CD4-positive, alpha-beta T cell treated with Interleukin-6 for 4 hours (primary cell): ENCODE measurements at places on chromosomes 3 and 15.

DNA sequence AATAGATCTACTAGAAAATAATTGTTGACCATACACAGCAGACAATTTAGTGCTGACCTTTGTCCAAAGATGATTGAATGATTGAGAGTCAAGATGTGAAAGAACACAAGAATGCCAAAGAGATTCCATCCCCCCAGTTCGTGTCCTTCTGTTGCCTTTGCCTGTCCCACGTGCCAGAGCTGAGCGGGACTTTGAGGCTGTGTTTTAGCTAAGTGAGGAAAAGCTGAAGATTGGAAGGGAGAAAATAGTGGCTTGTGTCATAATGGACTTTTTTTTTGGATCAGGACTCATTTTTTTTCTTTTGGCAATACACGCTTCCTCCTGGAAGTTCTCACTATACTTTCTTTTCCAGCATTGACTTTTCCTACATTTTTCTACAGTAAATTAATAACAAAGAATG lies 206.6 kb upstream of the MDFIC2 start:
- DNase-seq = no peak

GRCh38 chr3:169146866-169147237 lies 516.7 kb downstream of the MECOM start:
- no peak for DNase-seq

GRCh38 chr3:45890405-45890804 lies 4.1 kb downstream of the CCR9 start:
- DNase-seq = peak; percentile 65

- no peak for DNase-seq
These were observed 93.8 kb upstream of the UNC13C start for GRCh38 chr15:53884441-53884840.

DNA sequence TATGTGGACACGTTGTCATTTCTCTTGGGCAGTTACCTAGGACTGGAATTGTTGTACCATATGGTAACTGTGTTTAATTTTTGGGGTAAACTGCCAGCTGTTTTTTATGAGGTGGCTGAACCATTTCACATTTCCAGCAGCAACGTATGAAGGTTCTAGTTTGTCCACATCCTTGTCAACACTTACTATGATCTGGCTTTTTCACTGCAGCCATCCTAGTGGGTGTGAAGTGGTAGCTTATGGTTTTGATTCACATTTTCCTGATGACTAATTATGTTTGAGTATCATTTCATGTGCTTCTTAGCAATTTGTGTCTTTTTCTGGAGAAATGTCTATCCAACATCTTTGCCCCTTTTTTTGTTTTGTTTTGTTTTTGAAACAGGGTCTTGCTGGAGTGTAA lies 96.2 kb downstream of the VGLL4 start:
- no peak for DNase-seq

DNA sequence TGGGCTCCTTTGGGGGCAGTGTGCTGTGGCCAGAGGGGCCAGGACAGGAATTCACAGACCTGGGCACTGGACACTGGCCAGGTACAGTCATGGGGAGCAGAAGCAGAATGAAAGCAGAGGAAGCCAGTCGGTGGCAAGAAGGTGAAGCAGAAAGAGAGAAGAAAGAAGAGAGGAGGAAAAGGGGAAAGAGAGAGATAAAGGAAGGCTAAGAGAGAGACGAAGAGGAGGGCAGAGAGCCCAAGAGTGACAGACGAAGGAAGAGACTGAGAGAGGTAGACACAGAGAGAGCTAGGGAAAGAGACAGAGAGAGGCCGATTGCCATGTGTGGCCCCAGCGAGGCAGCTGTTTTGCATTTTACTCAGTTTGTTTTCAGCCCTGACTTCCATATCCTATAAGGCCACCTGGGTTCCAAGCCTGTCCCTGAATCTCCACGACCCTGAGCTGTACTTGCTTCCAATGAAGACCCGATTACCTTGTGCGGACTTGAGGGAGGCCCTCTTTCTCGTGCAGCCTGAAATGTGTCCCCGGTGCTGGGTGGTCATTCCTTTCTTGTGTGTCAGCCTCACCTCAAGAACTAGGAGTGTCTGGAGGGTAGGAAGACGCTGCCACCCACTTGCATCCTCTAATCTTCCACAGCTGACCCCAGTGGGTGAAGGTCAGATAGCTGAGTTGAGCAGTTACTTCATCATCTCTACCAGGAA lies 73.9 kb downstream of the LSM3 start:
- no peak for DNase-seq

GRCh38 chr3:8050283-8050682 lies 451.3 kb upstream of the LMCD1 start:
- DNase-seq = no peak

DNA sequence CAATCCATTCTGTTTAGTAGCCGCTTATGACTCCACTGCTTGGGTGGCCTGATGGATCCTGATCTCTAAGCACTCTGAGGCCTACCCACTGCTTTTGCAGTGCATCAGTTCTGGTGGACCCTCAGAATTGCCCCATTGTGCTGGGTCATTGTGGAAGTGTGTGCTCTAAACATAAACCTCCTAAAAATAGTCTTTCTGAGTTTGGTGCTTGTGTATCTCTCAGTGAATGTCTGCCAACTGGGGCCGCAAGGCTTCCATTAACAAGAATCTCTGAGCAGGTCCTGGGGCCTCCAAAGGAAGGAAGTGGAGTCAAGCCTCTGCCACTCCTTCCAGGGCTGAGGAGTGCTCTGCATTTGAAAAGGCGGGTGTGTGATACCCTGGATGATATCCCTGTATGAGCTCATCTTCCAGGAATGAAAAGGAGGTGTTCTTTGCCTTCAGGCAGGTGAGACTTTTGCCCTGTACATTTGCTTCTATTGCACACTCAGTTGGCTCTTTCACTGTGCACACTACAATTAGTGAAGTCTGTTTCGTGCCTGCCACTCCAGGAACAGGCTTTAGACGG lies 80.0 kb upstream of the CACNA2D3 start:
- DNase-seq = no peak

DNA sequence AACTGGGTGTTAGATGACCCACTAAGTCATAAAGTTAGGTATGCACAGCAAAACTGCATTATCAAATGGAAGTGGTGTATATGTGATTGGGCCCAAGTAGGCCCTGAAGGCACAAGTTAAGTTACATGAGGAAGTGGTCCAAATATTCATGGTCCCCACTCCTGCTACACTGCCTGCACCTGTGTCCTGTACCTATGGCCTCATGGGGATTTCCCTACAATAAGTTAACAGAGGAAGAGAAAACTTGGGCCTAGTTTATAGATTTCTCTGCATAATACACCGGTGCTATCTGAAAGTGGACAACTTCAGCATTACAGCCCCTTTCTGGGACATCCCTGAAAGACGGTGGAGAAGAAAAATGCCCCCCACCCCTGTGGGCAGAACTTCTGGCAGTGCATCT lies 41.5 kb downstream of the STRIT1 start:
- no peak for DNase-seq

GRCh38 chr3:106673926-106674569 lies 703.2 kb upstream of the CCDC54 start:
- no peak for DNase-seq

DNA sequence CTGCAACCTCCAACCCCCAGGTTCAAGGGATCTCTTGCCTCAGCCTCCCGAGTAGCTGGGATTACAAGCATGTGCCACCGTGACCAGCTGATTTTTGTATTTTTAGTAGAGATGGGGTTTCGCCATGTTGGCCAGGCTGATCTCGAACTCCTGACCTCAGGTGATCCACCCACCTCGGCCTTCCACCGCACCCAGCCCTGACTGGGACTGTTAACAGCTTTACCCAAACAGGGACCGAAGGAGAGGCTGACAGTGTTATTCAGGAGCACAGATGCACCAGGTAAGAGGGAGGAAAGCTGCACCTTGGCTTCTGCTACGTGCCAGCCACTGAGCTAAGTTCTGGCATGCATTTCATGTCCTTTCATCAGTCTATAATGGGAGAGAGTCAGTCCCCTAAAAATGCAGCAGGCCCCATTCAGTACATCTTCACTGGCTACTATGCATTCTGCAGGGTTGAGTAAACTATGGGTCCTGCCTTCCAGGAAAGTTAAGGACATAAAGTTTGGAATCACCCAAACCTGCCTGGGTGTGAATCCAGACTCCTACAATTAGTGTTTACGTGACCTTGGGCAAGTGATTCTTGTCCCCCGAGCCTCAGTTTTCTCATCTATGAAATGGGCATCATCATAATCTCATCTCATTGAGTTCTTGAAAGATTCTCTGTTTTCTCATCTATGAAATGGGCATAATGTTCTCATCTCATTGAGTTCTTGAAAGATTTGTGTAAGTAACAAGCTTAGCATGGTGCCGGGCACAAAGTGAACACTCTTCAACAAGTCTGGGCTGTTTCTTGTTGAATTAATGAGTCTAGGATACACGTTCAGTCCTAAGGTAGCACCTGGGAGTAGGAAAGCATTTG lies 82.2 kb downstream of the CPN2 start:
- no peak for DNase-seq

DNA sequence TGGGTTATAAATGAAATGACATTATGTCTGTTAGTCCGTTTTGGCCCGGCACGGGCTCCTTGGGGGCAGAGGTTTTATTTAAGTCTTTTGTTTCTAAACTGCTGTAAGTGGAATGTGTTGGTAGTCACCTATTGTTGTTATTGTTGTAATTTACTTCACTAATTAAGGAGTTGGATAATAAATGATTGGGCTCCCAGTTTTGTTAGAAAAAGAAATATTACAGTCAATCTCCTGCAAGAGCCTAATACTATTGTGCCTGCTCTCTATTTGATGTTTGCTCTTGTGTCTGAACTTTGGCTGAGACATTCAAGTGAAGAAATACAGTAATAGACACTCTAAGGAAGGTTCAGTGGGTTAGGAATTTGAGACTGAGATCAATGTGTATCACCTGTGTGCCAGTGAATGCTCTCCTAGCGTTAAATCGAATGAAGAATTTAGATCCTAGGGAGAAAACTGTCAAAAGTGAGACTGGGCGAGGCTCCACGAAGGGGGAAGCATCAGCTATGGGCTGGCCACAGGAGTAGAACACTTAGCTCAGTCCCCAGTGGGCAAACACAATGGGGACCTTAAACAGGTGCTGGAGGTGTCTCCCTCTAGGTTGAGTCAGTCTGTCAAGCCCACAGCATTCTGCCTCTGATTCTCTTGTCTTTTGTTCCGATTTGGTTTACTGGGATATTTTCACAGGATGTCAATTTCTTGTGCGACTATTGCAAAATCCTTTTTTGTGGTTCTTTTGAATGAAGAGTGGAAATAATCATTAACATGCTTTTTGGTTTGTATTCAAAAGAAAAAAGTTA lies 1.2 kb downstream of the ROBO2 start:
- no peak for DNase-seq

DNA sequence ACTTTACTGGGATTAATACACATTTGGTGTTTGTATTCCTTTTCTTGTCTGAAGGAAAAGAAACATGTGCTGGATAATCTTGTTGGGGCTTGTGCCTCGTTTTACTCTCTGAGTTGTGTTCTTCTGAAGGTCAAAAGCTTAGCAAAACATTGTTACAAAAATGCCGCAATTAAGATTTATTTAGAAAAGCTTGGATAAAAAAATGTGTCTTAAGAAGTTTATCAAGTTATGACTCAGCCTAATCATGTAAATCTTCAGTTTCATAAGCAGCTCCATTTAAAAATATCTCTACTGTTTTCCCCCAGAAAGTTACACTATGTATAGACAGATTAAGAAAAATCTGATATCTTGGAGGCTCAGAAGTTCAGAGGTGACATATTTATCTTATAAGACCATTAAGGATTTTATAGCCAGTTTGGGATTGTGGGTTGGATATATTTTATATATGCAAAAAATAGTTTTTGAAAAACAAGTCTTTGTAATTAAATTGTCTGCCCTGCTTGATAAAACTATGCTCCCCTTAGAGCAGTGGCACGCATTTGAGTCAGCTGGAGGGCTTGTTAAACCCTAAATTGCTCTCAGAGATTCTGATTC lies 56.5 kb downstream of the CLDN11 start:
- DNase-seq = no peak

DNA sequence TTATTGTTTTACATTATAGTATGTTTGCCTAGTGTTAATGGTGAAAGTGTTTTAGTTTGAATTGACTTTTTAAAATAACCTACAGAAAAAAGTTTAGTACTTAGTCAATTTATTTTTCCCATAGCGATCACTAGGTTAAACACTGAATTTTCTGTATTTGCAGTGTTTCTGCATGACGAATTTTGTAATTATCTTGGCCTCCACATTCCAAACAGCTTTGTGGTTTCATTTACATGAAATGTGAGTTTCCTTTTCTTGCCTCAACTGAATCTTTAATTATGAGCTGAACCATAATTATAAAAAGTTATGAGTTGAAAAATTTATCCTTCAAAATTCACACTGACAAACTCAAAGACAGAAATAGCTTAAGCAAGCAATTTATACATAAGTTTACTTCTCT lies 235.5 kb downstream of the CTNNB1 start:
- no peak for DNase-seq

- no peak for DNase-seq
These were observed 5.4 kb downstream of the TYRO3 start for GRCh38 chr15:41564286-41564959.

DNA sequence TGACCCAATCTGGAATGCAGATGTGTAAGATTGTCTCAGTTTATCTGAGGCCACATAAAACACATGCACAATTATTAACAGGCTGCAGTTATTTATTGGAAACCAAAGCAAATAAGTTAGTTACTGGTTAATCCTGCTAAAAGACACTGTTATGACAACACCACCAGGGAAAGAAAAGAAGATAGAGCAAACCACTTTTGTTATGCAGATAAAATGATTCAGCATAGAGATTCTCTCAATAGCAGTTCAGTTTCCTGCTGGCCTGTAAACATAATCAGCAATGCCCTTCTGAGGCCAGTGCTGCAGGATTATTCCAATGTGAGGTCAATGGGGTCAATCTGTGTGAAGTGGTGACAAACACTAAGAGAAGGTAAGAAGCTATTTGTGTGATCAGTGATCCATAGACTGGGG lies 244.4 kb downstream of the ZBTB20 start:
- no peak for DNase-seq

DNA sequence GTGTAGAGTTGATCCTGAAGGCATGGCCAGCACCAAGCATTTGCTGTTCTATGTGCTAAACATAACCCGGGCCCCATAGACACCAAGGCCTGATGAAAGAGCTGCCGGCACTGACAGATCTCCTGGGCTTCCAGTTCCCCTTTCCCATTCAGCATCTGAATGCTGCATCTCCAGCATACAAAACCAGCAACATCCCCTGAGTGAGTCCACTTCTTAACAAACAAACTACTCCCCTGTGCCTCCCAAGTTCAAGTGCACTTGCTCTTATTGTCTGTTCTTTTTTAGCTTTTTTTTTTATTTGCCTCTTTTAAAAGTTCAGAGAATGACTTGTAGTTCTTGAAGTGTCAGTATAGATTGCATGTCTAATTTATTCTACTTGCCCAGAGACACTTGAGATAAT lies 156.0 kb downstream of the EDEM1 start:
- DNase-seq = no peak

GRCh38 chr3:33132019-33132360 lies 18.2 kb downstream of the CRTAP start:
- DNase-seq = no peak

DNA sequence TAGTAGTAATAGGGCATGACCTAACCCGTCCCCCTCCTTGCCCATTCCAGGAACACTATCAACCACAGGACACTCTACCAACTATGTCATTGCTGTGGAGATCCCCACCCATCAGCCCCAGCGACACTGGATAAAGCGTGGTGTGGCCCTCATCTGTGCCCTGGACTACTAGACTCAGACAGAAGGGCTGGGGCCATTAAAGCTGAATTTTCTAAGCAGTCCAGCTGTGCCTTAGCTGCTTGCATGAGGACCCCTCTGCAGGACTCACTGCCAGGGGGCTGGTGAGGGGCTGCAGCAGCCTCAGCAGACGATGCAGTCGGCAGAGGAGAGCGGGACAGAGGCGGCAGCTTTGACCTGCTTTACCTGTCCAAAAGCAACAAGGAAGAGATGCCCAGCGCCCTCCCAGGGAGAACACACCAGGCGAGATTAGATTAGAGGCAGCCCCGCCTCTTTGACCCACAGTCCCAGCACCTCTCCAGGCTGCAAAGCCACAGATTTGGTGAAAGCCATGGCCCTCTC lies 44.6 kb downstream of the SEMA3G start:
- DNase-seq = no peak
